ENCODE measurements at places on chromosomes 3 and 15.

GRCh38 chr15:76346669-76347481 lies 10.3 kb downstream of the ISL2 start:
- no peak for DNase-seq

DNA sequence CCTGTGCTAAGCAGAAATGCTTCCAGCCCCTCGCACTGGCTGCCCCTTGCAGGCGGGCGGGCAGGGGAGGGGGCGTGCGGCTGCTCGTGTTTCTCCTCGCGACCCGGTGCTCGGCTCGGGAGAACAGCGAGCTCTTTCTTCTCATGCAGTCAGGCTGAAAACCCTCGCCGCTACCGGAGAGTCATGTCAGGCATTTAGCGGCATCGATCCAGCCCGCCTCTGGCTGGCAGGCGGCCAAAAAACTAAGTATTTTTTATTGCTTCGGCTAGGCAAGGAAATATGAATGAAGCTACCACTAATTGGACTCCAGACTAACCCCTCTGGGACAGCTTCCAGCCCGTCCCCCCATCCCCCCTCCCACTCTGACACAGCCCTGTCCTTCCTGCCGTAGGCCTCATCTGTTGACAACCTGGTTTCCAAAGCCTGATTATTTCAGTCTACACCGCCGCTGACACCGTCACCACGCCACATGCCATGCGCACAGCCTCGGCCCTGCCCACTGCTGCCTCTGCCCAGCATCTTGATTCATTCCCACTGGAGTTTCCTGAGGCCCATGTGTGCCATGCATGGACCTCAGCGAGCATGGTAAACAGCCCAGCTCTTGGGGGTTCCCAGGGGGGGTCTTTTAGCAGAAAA lies 35.3 kb downstream of the TLE3 start:
- DNase-seq, result peak; percentile 83

- peak; percentile 73 for DNase-seq
These were observed 18.4 kb downstream of the CCK start for GRCh38 chr3:42247576-42248027.

DNA sequence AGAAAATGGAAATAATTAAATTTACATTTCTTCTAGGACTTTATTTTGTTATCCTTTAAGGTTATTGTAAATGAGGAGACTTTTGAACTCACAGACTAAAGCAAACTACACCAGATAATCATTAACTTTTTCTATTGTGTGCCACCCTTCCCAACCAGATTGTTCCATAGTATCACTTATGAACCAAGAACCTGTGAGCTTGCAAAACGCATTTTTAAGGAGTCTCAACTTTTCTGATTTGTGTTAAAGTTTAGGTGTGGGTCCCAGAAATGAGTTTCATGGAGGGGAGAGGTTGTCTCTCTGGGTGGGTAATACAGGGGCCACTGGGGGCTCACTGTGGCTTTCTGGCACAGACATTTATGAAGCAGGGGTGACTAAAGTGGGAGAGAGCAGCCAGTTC lies 75.7 kb downstream of the IGF1R start:
- no peak for DNase-seq

DNA sequence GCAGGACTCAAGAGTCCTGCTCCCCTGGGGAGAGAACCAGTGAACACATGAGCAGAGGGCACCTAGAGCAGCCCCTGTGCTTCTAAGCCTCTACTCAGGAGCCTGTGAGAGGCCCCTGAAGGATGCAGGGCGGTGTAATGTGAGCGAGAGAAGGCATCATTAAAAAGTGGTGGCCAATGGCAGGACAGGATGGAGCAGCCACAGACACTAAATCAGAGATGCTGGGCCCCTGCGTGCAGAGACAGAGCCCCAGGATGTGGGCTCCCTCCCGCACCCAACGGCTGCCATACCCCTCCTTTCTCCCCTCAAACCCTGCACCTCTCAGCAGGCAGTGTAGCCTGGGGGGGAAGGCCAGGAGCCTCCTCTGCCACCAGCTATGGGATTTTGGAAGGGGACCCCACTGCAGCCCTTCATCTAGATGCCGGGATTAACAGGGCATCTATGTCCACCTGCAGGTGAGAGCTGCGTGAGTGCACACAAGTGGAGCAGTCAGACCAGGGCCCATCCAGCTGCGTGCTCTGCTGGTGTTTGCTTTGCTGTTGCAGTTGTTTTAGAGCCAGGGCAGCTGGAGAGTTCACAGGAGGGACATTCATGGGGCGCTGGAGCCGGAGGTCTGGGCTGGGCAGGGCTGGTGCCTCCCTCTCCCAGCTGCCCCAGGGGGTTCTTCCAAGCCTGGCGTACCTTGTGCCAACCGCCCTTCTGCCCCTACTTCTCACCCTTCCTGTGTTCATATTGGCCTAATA lies 5.1 kb upstream of the IQSEC1 start:
- DNase-seq, result no peak

- no peak for DNase-seq
These were observed 200.8 kb upstream of the IL12A start for GRCh38 chr3:159787794-159788205.

DNA sequence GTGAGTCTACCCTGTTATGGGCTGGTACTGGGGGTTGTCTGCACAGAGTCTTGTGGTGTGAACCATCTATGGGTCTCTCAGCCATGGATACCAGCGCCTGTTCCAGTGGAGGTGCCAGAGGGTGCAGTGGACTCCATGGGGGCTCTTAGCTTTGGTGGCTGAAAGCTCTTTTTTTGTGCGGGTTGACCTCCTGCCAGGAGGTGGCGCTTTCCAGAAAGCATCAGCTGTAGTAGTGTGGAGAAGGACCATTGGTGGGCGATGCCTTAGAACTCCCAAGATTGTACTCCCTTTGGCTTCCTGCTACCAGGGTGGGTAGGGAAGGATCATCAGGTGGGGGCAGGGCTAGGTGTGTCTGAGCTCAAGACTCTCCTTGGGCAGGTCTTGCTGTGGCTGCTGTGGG lies 602.6 kb downstream of the RSL24D1 start:
- DNase-seq, result no peak

GRCh38 chr3:138195481-138195880 lies 8.4 kb downstream of the ARMC8 start:
- no peak for DNase-seq

GRCh38 chr3:52359116-52359855 lies 43.2 kb downstream of the DNAH1 start:
- DNase-seq, result no peak

- DNase-seq, result no peak
These were observed 491.5 kb upstream of the TGFBR2 start for GRCh38 chr3:30114918-30115317.

- no peak for DNase-seq
These were observed 155.6 kb downstream of the GOLGA6L4 start for GRCh38 chr15:84391191-84391590.

DNA sequence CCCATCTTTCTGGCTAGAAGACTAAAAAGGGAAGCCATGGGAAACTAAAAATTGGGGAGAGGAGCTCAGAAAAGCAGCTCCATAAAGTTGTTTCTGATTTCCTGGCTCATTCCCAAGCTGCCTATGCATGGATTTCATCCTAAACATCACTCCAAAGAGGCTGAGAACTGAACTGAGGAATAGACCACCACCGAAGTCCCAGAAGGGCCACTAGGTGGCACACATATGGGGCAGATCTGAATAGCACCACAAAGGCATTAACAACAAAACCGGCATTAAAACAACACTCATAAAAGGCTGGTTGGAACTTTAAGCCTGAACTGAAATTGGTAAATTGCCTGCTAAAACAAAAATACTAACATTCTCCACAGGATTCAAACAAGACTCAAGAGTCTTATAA lies 106.3 kb downstream of the PLD1 start:
- peak; percentile 9 for DNase-seq

DNA sequence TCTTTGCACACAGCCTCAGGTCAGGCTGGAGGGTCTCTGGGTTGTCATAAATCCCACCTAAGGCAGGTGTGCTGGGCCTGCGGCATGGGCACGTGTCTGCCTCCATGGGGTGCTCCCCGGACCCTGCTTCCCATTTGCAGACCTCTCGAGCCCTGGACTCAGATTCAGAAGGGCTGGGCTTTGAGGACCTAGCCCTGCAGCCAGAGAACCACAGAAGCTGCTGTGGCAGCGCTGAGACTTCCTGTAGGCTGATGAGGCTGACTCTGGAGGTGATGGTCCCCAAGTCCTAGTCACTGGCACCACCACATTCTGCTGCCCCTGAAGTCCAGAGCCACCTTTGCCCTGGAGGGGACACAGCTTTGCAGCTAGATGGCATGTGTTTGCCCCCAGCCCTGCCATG lies 156.4 kb downstream of the LRRC28 start:
- DNase-seq, result no peak

GRCh38 chr3:190197346-190197763 lies 76.7 kb upstream of the P3H2 start:
- DNase-seq, result no peak

DNA sequence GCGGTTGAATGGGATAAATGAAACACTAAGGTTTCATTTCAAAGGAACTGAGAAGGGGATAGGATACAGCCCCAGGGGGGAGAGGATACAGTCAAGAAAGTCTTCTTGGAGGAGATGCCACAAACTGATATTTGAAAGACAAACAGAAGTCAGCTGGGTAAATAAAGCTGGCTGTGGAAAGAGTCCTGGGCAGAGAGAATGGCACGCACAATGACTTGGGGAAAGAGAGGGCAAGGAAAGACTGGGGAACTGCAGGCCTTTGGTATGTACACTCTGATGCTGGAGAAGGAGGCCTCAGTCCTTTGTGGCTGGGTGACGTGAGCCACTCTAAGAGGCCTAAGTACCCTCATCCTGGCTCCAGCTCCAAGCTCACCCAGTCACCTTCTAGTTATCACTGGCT lies 45.2 kb upstream of the LMCD1 start:
- DNase-seq, result no peak

- no peak for DNase-seq
These were observed 200.7 kb downstream of the RPLP1 start for GRCh38 chr15:69653306-69653705.

DNA sequence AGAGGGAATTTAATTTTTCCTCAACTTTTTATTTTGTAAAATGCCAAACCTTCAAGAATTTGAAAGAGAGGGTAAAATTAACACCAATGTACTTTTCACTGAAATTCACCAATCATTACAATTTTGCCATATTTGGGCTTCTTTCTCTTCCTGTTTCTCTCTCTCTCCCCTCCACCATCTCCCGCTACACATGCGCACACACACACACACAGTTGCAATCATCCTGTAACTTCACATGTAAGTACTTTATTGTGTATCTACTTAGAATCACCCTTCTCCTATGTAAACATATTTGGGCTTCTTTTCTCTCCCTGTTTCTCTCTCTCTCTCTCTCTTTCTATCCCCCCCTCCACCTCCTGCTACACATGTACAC lies 7.4 kb downstream of the ARL14 start:
- no peak for DNase-seq

- DNase-seq, result peak; percentile 75
These were observed 8.4 kb upstream of the ATR start for GRCh38 chr3:142586803-142587406.

GRCh38 chr3:17322106-17322793 lies 420.2 kb downstream of the TBC1D5 start:
- DNase-seq, result no peak

- no peak for DNase-seq
These were observed 20.9 kb downstream of the FSTL1 start for GRCh38 chr3:120429921-120430361.

DNA sequence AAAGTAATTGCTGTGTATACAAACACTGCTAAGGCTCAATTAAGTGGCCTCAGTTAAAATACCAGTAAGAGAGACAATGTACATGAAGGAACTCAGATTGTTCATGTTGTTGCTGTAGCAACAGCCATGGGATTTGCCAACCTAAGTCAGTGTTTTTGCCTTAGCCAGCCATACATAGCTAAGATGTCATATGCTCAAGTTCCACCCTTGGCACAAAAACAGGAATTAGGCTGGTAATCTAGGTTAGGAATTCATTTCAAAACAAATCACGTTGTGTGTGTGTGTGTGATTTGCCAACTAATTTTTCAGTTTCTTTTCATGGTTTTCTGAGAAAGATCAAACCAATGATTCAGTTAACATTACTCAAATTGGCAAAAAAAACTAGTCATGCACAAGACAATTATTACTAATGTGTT lies 143.7 kb upstream of the KCNMB2 start:
- no peak for DNase-seq

DNA sequence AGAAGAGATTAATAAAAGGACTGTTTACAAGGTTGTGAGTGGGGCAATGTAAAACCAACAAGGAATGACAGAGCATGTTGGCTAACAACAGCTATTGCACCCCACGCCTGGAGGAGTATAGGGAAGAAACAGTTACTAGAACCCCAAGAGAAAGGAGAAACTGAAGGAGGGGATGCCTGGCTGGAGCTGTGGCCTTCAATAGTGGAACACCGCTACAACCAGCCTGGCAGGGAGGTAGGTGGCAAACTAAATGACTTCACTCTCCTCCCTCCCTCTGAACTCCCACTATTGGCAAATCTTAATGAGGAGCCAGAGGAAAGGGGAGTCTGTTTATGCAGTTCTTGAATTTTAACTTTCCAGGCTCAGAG lies 7.2 kb upstream of the CD47 start:
- DNase-seq, result no peak

- no peak for DNase-seq
These were observed 2.6 kb upstream of the AGBL1 start for GRCh38 chr15:86077070-86077469.

DNA sequence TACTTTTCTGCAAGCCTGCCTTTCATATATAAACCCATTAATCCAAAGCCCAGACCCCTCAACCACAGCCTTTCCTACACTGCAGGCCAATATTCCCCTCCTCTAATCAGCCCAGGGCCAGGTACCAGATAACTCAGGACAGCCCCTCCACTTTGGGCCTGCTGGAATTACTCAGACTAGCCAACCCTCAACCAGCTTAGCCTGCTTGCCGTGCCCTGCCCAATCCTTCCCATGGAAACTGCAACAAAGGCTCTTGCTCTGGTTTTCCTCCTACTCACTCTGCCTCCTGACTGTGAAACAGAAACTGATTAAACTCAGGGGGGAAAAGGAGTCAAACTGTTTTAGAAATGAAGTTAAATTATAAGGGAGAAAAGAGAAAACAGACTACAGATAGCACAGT lies 248.1 kb downstream of the KLF13 start:
- DNase-seq, result no peak

DNA sequence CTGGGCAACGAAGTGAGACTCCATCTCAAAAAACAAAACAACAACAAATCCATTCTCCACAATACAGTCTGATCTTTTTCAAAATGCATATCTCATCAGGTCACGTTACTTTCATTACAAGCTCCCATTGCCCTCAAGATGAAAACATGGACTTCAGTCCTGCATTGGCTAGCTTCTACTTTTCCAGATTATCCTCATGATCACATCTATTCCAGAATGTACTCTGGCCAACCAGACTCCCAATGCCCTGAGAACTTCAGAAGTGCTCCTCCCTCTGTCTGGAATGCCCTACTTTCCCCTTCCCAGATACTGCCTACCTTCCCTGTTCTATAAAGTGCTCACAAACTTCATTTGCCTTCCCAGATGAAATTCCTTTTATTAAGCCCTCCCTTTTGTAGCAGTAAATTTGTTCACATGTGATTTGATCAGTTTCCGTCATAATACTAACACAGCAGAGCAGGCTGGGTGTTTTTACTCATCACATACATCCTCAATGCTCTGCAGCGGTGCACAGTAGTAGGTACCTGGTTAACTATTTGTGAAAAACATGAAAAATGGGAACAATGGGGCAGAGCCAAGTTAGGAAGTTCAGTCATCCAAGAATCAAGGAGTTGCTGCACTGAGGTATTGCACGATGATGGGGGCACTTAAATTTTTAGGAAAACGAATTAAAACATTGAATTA lies 5.3 kb downstream of the RPL22L1 start:
- DNase-seq, result no peak

- DNase-seq, result peak; percentile 62
These were observed 1.3 kb downstream of the ELL3 start for GRCh38 chr15:43775411-43775965.

- DNase-seq, result no peak
These were observed 37.5 kb downstream of the SNAPC5 start for GRCh38 chr15:66459818-66460615.

All from prostate gland (tissue), 2 donors.